ENCODE measurements at places on chromosomes 4 and X.

GRCh38 chr4:55675196-55675793 is 39.2 kb upstream of the NMU start:
- no peak for DNase-seq

DNA sequence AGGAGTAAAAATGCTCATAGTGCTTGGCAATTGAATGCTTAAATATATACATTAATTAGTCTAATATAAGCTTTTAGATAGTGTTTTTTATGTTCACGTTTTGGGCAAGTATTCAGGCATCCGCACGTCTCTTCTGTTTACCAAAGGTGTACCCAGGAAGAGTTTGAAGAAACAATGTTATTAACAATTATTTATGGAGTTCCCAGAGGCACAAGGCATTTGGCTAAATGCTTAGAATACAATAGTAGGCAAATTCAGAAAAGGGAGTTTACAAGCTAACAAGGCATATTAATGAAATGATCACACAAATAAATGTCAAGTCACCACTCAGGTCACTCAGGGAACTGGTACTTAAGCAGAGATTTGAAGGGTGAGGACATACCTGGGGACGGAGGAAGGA is 294.8 kb downstream of the TENM3 start:
- DNase-seq = no peak

DNA sequence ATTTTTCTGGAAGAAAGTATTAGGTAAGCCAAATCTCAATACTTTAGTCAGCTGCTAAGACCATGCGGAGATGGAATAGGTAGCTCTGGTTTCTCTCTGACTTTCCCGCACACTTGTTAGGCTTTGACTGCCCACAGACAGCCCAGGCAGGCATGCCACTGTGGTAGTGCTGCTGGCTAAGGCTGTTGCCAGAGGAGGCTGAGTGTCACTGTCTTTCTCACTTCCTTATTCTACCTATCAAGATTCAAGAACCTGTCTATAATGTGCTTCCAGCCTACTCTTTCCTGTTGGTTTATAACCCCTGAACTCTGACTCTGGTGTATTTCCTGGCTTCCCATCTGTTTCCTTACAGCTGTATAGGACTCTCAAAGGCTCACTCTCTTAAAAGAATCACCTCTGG is 81.8 kb upstream of the TRPC5 start:
- DNase-seq = no peak

DNA sequence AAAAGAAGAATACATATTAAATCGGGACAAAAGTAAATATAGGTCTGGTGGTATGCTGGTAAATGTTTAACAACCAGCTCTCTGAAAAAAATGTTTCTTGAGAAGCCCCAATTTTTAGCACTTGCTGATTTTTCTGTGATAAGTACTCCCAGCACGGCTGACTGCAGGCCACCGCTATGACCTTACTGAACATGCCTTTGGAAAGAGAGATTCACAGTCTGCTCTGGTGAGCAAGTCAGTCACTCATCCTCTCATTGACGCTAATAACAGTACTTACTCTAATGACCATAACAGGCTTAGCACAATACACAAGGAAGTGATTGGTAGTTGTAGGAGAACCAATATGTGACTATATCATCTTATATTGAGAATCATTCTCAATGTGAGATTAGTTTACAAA is 98.9 kb upstream of the BLTP1 start:
- DNase-seq = no peak

DNA sequence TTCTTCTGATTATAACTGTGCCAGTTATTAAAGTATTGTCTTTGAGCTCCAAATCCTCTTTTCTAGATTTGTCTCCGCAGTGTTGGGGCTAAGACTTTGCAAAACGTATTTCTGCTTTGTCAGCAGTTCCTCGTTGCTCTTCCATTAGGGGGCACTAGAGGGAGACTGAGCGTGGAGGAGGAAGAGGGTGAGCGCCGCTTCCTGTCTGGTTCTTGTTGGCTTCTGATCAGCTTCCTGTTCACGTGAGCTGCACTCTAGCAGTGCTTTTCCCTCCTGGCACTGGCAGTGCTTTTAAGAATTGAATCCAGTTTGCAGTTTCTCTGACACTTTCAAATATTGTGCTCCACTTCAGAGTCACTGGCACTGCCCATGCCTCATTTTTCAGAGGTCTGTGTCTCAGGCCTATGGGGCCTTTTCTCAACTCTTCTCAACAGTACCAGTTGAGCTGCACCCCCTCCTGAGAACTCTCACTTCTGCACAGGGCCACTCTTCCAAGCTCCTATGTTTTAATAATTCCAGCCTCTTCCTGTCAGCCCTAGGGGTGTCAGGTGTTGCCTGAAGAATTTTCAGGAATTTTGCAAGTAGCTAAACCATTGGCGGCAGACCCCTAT is 54.4 kb upstream of the LCORL start:
- DNase-seq = peak; percentile 43

DNA sequence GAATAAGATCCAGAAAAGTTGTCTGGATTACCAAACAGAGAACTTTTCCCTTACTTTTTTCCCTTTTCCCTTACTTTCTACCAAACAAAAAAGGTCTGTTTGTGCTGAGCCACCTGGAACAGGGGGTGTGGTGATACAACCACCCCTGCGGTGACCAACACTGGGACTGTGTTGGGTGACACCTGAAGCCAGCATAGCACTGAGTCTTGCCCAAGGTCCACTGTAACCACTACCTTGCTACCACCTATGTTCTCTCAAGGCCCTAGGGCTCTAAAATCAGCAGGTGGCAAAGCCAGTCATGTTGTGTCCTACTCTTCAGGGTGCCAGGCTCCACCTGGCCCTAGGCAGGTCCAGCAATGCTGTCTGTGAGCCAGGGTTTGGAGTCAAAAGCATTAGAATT is 22.8 kb upstream of the UNC5C start:
- no peak for DNase-seq

GRCh38 chr4:20262221-20262620 is 10.5 kb downstream of the SLIT2 start:
- no peak for DNase-seq

GRCh38 chr4:57042711-57043169 is 64.0 kb downstream of the POLR2B start:
- DNase-seq = no peak

DNA sequence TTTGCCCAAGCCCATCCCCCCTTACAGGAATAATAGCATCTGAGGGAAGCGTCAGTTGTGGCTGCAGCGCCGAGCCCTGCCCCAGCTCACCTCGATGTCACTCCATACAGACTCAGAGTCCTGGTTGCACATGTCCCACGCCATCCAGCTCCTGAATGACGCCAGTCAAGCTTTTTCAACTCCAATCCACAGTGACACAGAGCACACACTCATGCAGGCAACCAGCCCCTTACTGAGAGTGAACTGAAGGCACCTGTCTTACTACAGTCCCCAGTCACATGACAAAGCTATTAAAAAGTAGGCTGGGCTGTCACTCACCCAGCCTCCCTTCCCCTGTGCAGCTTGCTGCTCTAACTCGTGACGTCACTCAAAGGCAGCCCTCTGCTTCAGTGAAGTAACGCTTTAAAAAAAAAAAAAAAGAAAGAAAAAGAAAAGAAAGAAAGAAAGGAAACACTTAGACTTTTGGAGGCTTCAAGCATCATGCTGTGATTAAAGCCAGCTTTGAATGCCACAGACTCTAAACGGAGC is at the start of gene PPARGC1A:
TSS of gene PPARGC1A (minus strand) at position 234 of the 528 bp plus-strand sequence. CDS start at position 144, 90 bp downstream.
- peak; percentile 9 for DNase-seq

- no peak for DNase-seq
These were observed 93.7 kb downstream of the RTL5 start for GRCh38 chrX:72038016-72038415.

GRCh38 chrX:87961471-87961870 is 443.9 kb downstream of the KLHL4 start:
- no peak for DNase-seq

DNA sequence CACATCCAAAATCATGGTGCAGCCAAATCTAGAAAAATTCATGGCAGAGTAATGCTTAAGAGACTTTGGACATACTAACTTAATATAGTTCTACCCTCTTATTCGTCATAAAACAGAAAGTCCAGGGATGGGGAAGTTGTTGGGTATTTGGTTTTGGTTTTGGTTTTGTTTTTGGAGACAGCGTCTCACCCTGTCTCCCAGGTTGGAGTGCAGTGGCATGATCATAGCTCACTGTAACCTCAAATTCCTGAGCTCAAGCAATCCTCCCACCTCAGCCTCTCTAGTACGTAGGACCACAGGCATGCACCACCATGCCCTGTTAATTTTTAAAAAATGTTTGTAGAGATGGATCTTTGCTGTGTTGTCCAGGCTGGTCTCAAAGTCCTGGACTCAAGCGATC is 271.8 kb upstream of the TENM3 start:
- DNase-seq = no peak

- no peak for DNase-seq
These were observed 5.2 kb upstream of the CXCL2 start for GRCh38 chr4:74104145-74104544.

DNA sequence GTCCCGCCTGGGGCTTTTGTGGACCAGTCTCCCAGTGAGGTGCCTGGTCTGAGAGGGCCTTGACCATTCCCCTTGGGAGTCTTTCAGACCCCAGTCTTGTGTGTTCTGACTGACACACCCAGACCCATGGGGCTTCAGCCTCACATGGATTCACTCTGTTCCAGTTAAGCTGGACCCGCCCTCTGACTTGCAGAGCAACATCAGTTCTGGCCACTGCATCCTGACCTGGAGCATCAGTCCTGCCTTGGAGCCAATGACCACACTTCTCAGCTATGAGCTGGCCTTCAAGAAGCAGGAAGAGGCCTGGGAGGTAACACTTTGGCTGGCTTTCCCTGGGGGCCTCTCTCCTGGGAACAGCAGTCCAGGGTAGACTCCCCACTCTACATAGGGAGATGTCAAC is 6.8 kb downstream of the IL9R start:
- DNase-seq = no peak

GRCh38 chr4:94924566-94924965 is 166.8 kb downstream of the BMPR1B start:
- DNase-seq = no peak

DNA sequence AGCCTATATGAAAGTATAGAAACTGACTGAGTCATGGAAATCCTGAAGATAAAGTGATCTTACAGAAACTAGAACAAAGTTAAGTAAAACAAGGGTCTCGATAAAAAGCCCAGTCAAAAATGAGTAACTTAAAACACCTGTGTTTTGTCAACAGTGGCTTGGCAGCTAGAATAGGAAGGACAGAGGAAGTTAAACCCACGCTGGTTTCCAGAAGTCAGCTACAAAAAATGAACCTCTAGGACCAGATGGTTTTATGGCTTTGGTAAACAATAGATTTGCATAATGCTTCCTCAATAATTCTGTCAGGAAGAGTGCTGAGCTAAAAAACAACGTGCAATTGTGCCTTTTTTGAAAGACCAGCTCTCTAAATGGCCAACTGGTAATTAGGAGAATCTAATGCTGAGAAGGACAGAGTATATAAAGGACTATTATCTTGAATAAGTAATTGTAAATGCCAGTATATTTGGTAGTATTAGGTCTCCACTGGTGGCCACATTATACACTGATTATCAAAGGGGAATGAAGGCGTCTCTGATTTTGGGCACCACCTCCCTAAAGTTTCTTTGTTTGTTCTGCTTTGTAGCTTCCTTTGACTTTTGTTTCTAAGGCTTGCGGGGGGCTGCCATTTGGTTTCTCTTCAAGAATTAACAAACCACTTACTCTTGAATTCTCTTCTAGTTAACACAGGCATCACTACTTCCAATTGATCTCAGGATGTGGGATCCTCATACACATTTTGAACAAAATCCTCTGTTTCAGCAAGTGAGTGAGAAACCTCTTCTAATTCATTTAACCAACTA is 72.2 kb upstream of the PPP3CA start:
- DNase-seq = peak; percentile 52

DNA sequence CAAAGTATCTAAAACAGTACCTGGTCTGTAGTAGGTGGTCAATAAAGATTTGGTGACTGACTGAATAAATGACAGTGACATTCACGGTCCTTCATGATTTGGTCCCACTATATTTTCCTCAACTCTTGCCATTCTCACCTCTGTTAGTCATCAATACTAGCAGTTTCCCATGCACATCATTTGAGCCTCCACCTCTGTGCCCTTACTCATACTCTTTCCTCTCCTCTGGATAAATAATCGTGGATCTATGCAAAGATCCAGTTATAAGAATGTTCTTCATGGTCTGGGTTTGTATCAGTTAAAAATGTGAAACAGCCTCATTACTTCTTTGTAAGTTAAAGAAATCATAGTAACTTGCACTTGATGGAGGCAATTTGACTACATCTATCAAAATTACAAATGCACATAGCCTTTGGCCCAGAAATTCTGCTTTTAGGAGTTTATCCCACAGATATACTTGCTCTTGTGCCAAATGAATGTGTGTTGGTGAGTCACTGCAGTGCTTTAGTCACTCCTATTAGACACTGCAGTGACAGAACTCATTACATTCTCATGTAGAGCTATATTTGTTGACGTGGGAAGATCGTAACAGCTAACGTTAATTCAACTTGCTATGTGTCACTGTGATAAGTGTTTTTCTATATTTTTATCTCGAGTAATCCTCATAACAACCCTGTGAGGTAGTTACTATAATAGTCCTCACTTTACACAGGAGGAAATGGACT is 121.9 kb upstream of the SMIM10 start:
- DNase-seq = no peak

GRCh38 chr4:8101213-8102075 is 57.2 kb downstream of the ABLIM2 start:
- DNase-seq = peak; percentile 10

DNA sequence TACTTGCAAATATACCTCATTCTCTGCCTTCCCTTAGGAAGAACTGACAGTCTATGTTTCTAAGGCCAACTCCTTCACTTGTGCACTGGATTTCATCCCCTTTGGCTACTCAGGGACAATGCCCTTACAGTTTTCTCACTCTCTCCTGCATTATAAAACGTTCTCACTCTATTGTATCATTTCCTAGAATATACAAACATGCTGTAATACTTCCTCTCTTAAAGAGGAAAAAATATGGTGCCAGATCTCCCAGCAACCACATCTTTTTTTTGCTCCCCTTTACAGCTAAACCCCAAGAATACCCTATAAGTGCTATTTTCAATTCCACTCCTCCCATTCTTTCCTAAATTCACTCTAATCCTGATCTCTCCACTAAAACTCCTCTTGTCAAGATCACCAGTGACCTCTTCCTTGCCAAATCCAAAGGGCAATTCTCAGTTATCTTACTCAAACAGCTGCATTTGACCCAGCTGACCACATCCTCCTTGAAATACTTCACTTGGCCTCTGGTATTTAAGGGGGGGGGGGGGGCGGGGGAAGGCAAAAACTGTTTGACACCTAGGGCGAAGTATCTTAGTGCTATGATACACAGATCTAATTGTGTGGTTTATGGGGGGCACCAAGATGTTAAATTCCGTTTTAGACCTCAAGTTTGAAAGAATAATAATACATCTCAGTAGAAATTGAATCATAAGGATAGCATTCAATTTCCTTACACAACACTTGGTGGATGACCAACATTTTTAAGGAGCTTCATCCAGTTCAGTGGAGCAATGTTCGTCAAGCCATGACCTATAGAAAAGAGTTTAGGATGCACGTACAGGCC is 1.6 kb downstream of the RCHY1 start:
- no peak for DNase-seq
